ENCODE measurements at places on chromosomes 6 and 20.
A peak's percentile ranks its signal among the peaks of the same experiment; 100 is the strongest.

DNA sequence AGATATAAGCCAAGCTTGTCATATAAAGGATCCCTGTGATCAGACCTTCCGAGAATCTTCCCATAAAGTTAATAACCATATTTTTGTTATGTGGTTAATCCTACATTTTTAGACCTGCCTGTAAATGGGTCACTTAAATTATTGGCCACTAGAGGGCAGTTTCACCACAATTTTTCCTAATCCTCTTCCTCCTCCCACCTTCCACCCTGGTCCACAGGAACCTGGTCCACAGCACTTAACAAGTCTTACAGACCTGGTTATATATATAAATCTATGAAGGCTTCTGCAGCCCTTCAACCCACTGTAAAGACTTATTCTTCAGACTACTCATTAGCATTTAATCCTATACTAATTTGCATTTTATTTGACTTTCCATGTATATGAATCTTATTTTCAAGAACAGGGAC, 28.3 kb downstream of the MRS2 start:
- peak; percentile 60 for DNase-seq

DNA sequence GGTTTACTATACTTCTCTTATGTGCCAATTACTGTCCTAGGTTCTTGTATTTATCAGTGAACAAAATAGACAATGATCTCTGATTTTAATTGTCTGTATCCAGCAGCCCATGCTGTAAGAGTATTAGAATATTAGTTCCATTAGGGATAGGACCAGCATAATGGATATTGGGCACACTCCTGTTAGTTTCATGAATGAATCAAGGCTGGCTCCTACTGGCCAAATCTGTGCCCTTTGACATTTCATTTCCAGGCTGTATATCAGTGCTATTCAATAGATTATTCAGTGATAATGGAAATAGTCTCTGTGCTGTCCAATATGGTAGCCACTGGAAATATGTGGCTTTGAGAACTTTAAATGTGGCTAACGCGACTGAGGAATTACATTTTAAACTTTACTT, 1007.9 kb upstream of the FLRT3 start:
- no peak for DNase-seq

DNA sequence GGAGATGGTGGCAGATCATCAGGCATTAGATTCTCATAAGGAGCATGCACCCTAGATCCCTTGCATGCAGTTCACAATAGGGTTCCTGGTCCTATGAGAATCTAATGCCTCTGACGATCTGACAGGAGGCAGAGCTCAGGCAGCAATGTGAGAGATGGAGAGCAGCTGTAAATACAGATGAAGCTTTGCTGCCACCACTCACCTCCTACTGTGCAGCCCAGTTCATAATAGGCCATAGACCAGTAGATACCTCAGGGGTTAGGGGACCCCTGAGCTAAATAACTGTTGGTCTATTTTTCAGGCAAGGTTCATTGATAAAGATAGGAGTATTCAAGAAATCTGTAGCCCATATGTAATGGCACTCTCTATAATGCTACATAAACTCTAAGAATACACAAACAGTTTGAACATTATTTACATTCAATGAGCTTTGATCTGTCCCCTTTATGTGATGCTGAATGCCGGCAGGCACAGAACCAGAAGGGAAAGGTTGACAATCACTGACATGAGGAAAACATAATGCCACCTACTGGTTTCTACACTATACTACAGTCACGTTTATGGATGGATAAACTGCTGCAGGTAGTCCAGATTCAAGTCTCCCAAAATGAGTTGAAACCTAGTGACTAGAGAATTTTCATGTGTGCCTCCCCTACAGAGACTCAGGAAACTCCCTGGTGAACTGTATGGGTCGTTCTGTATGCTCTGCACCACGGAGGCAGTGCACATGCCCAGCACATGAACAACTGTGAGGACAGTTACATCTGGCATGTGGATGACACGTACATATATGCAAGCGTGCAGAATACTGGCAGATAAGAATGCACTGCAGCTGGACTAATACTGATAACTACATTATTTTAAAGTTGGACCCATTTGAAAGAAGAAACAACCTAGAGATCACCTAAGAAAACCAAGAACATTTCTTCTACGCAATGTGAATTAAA, 72.0 kb downstream of the DST start:
- DNase-seq, result peak; percentile 46

DNA sequence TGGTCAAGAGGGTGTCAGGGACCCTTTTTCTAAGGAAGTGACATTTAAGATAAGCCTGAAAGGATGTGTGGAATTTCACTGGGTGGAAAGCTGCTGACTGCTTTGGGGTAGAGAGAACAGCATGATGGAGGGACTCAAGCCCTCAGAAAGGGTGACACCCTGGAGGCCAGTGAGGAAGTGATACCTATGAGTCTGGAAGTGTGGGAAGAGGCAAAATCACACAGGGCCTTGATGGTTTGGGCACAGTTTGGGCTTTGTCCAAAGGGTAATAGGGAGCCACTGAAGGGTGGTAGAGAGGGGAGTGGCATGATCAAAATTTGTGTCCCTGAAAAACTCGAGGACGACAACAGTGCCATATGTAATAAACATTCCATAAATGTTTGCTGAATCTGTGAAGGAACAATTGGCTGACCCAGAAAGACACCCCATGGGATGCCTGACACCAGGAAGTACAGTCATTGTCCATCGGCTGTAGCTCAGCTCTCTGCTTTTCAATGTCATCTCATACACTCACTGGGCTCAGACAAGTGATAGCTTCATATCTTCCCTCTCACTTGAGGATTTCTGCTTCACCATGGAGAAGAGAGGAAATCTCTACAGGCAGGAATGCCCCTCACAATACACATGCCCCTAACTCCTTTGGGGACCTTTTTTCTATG, 21.3 kb downstream of the CASS4 start:
- peak; percentile 64 for DNase-seq

GRCh38 chr6:65259059-65259458, 448.0 kb downstream of the EYS start:
- DNase-seq, result no peak

DNA sequence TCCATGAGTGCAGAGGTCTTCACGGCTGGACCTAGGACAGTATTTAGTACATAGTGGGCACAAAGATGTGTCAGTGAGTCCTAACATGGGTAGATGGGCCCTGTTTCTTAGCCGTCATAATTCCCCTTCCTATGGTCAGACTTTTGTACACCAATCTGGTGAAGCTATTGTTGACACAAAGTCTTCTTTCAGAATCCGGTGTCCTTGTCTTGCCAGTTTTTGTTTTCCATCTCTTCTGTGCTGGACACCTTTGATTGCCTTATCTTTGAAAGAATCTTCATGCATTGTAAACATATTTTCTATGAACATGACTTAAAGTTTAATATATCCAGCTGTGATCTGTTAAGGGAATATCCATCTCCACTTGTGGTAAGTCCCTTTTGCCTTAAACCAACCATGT, 4.5 kb downstream of the LRRC1 start:
- DNase-seq, result no peak

DNA sequence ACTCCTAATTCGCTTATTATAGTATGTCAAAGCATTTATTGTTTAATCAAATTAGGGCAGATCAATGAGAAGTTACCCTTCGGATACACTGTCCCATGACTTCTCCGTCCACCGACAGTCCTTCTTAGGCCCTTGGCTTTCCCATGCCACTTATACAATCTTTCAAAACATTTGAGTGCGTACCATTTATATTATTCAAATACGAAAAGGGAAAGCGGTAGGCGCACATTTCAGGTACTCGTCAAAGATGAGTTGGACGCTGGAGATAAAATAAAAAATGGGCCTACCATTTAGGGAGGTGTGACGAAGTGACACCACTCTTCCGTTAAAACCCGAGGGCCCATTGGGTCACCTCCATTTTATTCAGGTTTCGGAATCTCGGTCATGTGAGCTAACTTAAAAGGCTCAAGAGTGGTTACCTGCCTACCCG, 542 bp upstream of the AFG1L start:
- DNase-seq, result no peak

DNA sequence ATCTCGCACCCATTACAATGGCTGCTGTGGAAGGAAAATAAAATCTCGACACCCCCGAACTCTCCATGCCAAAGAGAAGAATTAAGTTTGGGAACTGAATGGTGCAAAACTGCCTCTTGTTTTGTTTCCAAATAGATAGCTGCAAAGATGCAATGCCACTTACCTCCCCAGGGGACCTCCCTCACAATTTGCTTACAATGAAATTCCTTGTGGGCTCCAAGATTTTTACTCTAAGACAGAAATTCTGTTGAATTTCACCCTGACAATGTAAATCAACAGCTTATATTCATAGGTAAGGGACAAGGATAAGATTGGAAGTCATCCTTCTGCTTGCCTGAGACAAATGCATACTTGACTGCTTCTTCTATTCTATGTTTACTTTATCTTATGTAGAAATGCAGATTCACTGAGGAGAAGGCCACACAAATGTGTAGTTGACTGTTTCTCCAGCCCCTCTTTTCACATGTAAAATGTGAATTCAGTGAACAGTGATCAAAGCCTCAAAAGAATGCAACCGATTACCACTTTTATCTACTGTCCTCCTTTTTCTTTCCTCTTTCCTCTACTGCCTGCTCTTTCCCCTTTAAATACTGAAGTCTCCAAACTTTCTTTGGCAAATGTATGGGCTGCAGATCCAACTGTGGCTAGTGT, 36.6 kb downstream of the ADGRF4 start:
- no peak for DNase-seq

DNA sequence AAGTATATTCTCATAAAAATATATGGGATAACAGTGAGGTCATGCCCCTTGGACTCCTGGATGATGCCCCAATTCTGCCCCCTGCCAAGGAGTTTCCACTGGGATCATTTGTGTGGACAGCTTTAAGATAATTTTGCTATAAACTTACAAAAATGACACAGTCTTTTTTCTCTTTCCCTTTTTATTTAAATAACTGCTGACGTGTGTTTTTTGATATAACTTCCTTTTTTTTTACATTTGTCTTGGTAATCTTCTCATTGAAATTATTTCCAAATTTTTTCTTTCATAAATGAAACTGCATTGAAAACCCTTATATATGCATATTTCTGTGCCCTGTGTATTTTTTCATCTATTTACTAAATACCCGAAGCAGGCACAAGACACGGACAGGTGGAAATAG, 31.3 kb downstream of the CST9L start:
- no peak for DNase-seq

DNA sequence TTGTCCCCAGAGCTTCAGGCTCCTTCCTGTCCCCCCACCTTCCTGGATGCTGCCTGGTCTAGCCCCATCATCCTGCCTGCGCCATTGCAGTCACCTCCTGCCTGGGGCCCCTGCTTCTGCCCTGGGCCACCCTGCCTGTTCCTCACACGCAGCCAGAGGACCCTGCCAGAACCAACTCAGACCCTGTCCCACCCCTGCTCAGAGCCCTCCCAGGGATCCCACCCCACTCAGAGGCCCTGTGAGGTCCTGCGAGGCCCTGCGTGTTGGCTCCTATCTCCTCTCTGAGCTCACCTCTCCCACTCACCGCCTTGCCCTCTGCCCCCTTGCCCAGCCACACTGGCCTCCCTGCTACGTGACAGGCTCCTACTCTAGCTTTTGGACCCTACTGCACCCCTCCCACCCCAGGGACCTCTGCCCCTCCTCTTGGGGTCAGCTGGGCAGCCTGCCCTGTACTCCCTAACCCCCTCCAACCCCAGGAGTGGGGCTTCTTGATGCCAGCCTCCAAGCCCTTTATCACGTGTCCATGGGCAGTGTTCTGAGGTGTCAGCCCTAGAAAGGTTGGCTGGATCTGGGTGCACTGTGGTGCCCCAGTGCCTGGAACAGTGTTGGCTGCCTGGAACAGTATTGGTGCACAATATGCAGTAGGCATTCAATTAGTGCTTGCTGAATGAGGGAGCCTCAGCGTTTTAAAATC, 68.3 kb downstream of the CEBPB start:
- no peak for DNase-seq

- DNase-seq, result no peak
Observed at GRCh38 chr6:135852746-135853145, 1.2 kb downstream of the PDE7B start.

- no peak for DNase-seq
Observed at GRCh38 chr6:150905769-150906168, 40.3 kb downstream of the MTHFD1L start.

DNA sequence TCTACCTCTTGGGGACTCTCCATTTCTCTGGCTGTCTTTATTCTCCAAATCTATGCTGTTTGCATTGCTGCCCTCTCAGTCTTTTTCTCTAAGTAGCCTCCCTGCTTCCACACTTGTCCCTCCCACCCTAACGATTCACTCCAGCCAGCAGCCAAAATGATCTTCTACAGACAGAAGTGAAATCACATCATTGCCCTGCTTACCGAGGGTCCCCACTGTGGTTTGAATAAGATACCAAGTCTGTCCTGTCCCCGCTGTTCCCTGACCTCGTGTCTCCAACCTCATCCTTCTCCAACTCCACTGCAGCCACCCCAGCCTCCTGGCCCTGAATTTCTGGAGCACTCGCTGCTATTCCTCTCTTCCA, 11.5 kb upstream of the OCSTAMP start:
- DNase-seq, result no peak

DNA sequence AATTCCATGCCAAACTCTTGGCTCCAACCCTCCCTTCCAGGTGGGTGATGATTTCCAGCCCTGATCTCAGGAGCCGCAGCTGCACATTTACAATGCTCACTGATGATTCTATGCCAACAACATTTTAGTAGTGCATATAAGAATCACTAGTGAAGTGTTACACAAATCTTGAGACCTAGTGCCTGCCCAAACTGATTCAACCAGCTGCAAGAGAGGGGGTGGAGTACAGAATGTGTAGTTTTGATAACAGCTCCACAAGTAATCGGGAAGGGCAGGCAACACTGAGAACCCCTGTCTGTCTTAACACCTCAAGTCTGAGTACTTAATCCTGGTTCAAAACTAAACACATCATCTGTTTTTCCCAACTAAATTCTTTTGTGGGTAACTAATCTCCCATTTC, 91.7 kb downstream of the PRDM1 start:
- no peak for DNase-seq

DNA sequence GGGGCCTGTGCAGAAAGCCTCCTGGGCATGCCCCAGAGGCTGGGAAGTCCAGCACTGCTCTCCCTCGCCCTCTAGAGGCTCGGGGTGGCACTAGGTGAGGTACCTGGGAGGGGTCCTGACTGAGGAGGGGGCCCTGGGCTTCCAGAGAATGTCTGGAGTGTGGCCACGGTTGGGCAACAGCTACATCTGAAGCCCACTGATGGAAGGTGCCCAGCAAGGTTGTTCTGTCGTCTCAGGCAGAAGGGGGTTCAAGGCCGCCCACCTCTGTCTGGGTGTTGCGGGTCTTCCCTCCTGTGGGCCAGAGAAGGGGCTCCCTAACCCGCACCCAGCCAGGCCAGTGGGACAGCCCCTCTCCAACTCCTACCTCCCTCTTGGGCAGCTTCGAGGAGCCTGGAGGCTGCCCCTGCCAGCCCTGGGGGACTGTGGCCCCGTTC, 11.4 kb upstream of the VEGFA start:
- peak; percentile 52 for DNase-seq

DNA sequence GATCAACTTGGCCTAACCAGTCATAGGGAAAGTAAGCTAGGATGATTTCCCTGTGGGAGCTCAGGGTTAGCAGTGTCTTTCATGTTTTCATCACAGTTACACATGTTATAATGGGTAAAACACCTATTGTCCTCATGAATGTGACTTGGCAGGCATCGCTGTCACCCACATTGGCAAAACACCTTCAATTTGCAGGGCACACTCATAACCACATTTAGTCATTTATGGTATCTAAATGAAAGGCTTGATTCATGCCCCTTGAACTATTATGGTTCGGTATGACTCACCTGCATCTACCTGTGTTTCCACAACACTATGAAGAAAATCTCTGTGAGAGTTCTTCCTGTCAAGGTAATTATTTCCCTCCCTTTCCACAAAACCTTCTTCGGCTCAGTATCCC, 49.2 kb downstream of the FRK start:
- no peak for DNase-seq

Data from AG20443 (cell line).